ENCODE measurements at places on chromosomes 13 and 19.
A peak's percentile ranks its signal among the peaks of the same experiment; 100 is the strongest.

DNA sequence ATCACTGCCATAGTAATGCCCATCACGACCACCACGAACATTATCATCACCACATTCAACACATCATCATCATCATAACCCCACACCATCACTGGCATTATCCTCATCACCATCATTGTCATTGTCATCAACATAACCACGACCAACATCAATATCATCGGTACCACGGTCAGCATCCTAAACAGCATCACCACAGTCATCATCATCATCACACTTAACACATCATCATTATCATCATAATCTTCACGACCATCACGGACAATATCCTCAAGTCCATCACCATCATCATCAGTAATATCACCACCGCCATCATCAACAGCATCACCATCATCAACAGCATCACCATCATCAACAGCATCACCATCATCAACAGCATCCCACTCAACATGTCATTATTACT is 70.3 kb downstream of the MBD3L1 start:
- no peak for DNase-seq

GRCh38 chr13:107866032-107866940 is 349.1 kb downstream of the LIG4 start:
- DNase-seq = peak; percentile 85

- DNase-seq = no peak
These were observed 22.7 kb downstream of the MYO9B start for GRCh38 chr19:17098326-17098725.

DNA sequence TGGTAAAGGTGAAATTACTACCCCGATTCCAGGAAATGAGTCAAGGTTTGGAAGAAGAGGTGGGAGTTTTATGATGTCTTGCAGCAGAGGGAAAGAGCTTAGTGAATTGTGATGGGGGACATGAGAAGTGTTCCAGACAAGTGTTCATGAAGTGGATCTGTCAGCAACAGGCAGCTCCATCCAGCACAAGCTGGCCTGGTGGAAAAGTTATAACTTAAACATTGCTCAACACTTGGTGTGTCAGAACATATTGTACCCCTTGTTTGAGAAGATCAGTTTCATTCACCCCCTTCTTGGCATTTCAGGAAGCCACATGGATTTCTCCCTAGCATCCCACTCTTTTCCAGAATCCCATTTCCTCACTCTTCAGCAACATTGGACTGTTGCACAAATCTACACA is 222.0 kb downstream of the B3GLCT start:
- no peak for DNase-seq

DNA sequence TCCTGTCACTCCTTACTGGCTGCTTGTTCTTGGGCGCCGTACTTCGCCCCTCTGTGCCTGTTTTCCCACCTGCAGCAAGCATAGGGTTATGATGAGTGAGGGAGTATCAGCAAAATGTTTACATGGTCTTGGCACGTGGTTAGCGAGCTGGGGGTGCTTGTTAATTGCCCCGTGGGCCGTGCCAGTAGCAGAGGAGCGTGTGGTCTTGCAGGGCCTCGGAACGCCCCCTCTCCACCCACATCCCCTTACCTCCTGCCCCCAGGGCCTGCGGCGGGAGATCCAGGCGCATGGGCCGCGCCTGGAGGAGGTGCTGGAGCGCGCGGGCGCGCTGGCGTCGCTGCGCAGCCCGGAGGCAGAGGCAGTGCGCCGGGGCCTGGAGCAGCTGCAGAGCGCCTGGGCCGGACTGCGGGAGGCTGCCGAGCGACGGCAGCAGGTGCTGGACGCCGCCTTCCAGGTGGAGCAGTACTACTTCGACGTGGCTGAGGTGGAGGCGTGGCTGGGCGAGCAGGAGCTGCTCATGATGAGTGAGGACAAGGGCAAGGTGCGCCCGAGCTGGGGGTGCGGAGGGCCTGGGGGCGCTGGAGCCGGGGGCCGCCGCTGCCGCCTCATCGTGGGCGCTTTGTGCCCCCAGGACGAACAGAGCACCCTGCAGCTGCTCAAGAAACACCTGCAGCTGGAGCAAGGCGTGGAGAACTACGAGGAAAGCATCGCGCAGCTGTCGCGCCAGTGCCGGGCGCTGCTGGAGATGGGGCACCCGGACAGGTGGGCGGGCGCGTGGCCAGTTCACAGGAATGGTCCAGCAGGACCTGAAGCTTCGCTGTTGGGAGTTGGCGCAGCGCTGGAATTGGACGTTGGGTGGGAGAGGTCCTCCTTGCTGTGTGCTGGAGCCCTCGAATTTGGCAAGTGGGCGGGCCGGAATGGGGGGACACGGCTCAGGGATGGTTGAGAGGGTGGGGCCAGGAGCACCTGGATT is 22.5 kb upstream of the SHKBP1 start:
- no peak for DNase-seq

DNA sequence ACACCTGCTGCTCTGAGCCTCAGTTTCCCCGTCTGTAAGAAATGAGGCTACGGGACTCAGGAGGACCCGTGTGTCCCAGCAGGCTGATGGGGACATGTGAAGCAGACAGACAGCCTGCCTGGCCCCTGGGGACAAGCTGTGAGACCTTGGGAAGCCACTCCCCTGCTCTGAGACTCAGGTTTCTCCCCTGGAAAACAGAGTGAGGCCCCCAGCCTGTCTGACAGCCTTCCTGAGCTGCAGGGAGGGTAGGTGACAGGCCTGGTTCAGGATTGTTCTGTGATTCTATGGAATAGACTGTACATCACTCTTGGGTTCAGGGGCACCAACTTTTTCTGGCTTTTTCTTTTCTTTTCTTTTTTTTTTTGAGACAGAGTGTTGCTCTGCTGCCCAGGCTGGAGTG is 2.9 kb upstream of the NTF4 start:
- no peak for DNase-seq

- no peak for DNase-seq
These were observed 19.0 kb downstream of the BIVM start for GRCh38 chr13:102817907-102818306.

- DNase-seq = no peak
These were observed 17.8 kb downstream of the POP4 start for GRCh38 chr19:29623726-29624488.

- DNase-seq = no peak
These were observed 25.2 kb upstream of the XPO4 start for GRCh38 chr13:20927596-20928257.

DNA sequence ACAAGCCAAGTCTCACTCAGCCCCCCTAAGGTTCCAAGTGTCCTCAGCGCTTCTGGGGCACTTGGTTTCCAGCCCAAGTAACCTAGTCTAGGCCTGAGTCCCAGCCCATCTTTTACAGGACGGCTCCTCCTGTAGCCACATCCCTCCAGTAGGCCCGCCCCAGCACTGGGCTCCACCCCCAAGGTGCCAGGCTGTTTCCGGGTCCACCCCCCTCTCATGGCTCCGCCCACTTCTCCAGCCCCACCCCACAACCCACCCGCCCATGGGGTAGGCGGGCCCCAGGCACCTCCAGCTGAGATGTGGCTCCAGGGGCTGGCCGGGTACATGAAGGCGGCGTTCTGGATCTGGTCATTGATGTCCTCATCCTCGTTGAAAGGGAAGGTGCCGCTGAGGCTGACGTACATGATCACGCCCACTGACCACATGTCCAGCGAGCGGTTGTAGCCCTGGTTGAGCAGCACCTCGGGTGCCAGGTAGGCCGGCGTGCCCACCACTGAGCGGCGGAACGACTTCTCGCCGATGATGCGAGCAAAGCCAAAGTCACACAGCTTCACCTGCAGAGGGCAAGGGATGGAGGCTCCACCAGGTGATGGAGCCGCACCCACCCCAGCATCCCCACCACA is 17.2 kb upstream of the DACT3 start:
- no peak for DNase-seq

DNA sequence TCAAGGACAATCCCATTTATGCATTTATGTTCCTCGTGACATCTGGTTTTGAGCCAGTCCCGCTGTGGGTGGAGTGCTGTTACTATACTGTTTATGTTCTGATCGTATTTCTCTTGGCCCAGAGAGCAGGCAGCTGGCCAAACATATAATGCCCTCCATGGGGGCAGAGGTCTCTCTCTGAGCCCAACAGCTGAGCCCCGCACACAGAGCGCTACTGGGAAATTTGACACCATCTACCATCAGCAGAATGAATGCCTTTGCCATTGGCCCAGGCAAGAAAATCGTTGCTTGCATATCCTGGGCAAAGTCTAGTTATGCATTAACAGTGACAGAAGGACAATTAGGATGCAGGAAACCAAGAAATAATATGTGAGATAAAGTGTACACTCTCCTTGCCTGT is 126.8 kb upstream of the CACNA1A start:
- peak; percentile 100 for DNase-seq

DNA sequence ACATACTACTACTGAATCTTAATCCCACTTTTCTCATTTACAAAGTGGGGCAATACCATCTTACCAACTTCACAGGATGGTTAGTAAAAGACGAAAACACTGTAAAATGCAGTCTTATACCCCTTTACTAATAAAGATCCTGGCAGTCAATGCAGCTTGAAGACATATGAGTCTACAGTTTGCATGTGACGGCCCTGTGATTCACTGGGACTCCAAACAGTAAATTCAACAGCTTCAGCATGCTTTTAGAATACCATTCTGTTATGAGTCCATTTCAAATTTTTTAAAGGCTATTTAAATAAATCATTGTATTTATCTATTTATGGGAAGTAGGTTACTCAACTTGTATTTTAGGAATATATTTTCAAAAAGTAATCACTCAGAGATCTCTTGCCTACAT is 629.1 kb downstream of the LIG4 start:
- DNase-seq = no peak

- no peak for DNase-seq
These were observed 1224.2 kb downstream of the SLITRK5 start for GRCh38 chr13:88895261-88895941.

DNA sequence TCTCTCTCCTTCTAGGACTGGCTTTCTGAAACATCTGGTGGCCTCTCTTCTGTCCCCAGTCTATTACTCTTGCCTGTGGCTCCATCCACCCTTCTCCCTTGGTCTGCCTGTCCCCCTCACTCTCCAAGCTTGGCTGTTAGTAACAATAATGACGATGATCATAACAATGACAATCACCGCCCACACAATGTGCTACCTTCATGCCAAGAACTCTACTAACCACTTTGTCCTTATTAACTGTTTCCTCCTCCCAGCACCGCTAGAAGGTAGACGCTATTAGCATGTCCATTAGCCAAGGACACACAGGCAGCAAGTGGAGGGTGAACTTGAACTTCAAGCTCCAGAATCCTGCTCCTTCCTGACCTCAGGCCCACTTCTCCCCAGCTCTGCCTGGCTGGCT is 2.7 kb downstream of the GYS1 start:
- no peak for DNase-seq

Measured in NCI-H1092 treated with DMSO at 0.1 percent for 48 hours (cell line).